ENCODE measurements at places on chromosomes 16 and 17. TPM values are rescaled to one million over a fixed set of nuclear protein-coding genes. Genes with fewer than 3 reads are reported as not detected.

DNA sequence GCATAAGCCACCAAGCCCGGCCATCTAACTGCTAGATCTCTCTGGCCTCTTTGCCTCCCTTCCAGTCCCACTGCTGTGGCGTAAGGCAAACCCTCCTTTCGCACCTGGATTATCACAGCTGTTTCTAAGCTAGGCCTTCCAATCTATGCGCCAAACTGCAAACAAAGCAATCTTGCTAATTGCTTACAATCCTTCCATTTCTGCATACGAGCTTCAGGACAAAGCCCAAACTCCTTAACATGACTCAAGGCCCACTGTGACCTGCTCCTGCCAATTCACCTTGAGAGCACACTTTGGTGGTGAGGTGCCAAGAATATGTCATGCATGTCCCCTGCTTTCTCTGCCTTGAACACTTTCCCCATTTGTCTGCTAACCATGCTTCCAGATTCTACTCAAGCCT is 6.0 kb upstream of the ARL5C start:
- no peaks in the 10 kb centered on the region for H3K36me3 ChIP-seq
- H3K27ac ChIP-seq, result no peak overlapping the region
- DNase-seq, result no peak
- H3K4me3 ChIP-seq, result no peak overlapping the region

DNA sequence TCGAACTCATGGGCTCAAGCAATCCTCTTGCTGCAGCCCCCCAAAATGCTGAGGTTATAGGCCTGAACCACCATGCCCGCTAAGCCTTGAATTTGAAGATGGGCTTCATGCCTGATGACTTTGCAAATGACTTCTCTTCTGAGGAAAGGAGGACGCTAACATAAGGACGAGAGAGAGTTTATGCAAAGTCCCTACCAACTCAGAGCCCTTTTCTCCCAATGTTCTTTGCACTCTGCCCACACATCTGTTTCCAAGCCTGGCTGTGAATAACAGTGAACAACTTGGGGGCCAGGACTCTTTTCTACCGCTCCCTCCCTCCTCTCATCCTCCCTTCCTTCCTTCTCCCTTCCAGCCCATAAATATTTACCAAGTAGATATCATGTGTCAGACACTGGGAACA is 8.5 kb upstream of the NPIPB2 start:
- no peaks in the 10 kb centered on the region for H3K36me3 ChIP-seq
- H3K27me3 ChIP-seq, result no peaks in the 10 kb centered on the region
- no peak overlapping the region for H3K4me3 ChIP-seq
- no peak for DNase-seq

- H3K4me1 ChIP-seq, result no peaks in the 10 kb centered on the region
- H3K4me3 ChIP-seq, result no peak overlapping the region
- H3K27ac ChIP-seq, result no peak overlapping the region
- peaks cover 18% of the 10 kb centered on the region for H3K27me3 ChIP-seq
Measured at GRCh38 chr16:49351096-49351487, 22.5 kb upstream of the C16orf78 start.

DNA sequence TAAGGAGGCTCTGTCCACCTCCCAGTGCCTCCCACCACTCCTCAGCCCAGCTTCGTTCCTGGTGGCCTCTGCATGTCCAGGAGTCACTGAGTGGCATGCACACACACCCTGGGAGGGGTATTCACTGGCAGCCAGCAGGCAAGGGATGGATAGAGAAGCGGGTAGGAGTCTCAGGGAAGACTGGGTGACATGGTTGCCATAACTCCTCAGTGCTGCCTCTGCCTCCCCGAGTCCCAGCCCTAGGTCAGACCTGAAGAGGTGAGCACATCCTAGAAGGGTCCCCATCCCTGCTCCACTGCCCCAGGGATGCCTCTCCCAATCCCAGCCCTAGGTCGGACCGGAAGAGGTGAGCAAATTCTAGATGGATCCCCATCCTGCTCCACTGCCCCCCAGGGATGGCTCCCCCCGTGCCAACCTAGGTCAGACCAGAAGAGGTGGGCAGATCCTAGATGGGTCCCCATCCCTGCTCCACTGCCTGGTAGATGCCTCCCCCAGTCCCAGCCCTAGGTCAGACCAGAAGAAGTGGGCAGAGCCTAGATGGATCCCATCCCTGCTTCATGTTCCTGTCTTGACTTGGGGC is 197.0 kb downstream of the IRF8 start:
- peaks cover 12% of the 10 kb centered on the region for H3K27me3 ChIP-seq
- H3K36me3 ChIP-seq, result no peaks in the 10 kb centered on the region
- H3K27ac ChIP-seq, result no peak overlapping the region
- no peak overlapping the region for H3K4me3 ChIP-seq

DNA sequence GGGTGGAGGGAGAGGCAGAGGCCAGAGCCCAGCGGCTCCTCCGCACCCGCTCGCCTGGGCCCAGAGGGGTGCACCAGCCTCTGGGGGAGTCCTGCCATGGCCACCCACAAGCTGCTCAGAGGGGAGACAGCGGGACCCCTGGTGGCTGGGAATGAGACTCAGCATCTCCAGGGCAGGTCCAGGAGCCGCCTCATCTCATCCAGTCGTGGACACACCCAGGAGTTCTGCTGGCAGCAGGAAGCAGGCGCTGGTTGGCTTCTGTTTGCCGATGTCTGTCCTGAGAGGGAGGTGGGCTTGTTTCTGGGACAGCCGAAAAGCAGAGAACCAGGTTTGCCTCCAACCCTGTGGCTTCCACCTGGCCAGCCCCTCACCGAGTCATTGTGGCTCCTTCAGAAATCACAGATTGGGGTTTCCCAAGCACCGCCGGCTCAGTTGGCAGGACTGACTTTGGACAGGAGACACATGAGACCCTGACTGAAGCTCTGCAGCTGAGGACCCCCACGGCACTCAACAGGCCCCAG is 49.6 kb upstream of the ENPP7 start:
- no peaks in the 10 kb centered on the region for H3K36me3 ChIP-seq
- H3K27ac ChIP-seq, result no peak overlapping the region
- no peak for DNase-seq
- H3K4me1 ChIP-seq, result no peaks in the 10 kb centered on the region
- H3K4me3 ChIP-seq, result no peak overlapping the region

DNA sequence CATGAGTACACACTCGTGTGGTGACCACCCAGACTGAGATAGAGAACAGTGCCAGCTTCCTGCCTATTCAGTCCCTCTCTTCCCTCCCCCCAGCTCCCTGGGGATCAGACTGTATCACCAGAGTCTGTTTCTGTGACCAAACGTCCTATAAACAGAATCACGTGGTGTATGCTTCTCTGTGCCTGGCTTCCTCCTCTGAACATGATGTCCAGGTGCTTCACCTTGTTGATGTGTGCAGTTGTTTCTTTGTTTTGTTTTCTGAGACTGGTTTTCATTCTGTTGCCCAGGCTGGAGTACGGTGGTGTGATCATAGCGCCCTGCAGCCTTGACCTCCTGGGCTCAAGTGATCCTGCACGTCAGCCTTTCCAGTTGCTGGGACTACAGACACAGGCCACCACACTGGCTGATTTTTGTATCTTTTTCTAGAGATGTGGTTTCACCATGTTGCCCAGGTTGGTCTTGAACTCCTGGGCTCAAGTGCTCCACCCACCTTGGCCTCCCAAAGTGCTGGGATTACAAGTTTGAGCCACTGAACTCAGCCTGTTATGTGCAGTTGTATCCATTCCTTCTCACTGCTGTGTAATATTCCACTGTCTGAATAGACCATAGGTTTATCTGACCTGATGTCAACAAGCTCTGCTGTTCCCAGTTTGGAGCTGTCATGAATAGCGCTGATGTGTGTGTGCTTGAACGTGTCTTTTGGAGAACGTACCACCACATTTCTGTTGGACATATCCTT is 28.9 kb upstream of the PRM1 start:
- no peak overlapping the region for H3K4me3 ChIP-seq
- H3K4me1 ChIP-seq, result peaks cover 6% of the 10 kb centered on the region
- DNase-seq, result no peak
- H3K36me3 ChIP-seq, result no peaks in the 10 kb centered on the region
- H3K27ac ChIP-seq, result no peak overlapping the region
- no peaks in the 10 kb centered on the region for H3K27me3 ChIP-seq

DNA sequence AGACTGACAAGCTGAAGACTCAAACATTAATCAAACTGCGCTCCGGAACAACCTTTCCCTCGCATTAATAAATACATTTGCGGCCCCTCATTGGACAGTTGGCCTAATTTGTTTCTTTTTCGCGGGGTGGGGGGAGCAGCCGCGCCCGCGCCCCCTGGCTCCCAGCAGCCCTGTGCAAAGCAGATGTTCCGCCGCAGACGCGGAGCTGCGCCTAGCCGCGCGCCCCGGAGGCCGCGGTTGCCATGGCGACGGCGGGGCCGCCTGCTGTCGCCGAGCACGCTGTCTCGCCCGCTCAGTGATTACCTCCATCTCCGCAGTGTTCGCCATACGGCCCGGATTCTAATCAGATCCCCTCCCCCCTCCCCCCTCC is 25.5 kb downstream of the COPZ2 start:
- peaks cover 6% of the 10 kb centered on the region for H3K4me1 ChIP-seq
- H3K4me3 ChIP-seq, result no peak overlapping the region
- DNase-seq, result peak; percentile 38

DNA sequence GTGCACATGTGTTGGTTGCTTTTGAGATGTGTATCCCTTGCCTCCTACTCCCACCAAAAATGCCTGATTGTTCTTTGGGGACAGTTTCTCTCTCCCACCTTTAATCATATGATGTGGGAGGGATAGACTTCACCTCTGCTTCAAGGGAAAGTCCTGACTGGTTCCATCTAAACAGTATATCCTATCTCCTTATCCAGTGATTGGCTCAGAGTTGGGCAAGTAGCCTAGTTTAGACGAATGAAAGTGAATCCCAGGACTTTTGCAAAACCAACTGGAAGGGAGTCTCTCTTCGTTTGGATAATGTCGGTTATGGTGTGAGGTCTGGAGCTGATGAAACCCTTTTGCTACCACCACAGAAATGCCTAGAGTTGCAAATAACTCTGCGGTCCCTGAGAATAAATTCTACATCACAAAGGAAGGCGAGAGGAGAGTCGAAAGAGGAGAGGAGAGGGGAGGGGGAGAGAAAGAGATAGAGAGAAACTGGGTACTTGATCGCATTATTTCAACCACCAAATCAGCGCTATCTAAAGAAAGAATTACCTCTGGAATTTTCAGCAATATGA is 77.1 kb upstream of the SALL1 start:
- H3K36me3 ChIP-seq, result no peaks in the 10 kb centered on the region
- H3K4me1 ChIP-seq, result no peaks in the 10 kb centered on the region
- no peak for DNase-seq

DNA sequence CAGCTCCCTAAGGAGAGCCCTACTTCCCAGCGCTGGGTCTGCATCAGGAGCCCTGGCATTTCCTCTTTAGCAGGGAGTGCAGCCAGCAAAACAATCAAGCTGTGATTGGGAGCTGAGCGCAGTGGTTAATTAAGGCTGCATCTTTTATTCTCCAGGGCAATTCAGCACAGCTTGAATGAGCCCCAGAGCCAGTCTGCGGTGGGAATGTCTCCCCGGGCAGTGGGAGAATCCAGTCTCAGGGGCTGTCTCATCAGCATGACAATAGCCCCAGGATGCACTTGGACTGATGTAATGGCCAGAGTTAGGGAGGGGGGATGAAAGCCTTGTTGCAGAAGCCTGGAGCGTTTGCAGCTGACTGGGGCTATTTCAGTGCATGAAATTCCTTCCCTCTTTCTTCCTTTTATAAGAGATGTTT is 292.6 kb upstream of the SOX9 start:
- no peak overlapping the region for H3K4me3 ChIP-seq
- no peak overlapping the region for H3K27ac ChIP-seq
- DNase-seq, result no peak
- no peaks in the 10 kb centered on the region for H3K36me3 ChIP-seq
- H3K4me1 ChIP-seq, result no peaks in the 10 kb centered on the region
- H3K27me3 ChIP-seq, result peaks cover 20% of the 10 kb centered on the region

- H3K27me3 ChIP-seq, result no peaks in the 10 kb centered on the region
- no peak overlapping the region for H3K4me3 ChIP-seq
- peaks cover 9% of the 10 kb centered on the region for H3K36me3 ChIP-seq
- H3K4me1 ChIP-seq, result no peaks in the 10 kb centered on the region
- no peak overlapping the region for H3K27ac ChIP-seq
Measured at GRCh38 chr16:946048-946395, 24.8 kb downstream of the LMF1 start.

DNA sequence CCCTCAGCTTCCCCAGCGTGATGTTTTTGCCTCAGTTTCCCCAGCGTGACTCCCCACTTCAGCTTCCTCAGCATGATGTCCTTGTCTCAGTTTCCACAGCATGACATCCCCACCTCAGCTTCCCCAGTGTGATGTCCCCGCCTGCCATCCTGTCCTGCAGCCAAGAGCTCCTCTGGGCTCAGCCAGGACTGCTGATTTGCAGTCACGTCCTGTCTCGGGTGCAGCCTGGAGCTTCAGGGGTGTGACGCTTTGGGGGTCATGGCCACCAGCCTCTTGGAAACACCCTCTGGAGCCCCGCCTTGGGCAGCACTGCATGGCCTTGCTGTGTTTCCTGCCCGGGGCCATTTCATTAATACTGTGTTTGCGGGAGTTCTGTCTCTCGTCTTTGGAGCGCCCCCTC is 16.5 kb upstream of the NUDT16L1 start:
- peaks cover 30% of the 10 kb centered on the region for H3K4me1 ChIP-seq
- peak overlapping the region; percentile 89 for H3K27ac ChIP-seq
- DNase-seq, result peak; percentile 96
- no peak overlapping the region for H3K4me3 ChIP-seq
- peaks cover 35% of the 10 kb centered on the region for H3K36me3 ChIP-seq

GRCh38 chr16:16143038-16143763 is 80.1 kb downstream of the ABCC6 start:
- DNase-seq, result no peak
- no peak overlapping the region for H3K4me3 ChIP-seq
- H3K27me3 ChIP-seq, result no peaks in the 10 kb centered on the region
- peaks cover 48% of the 10 kb centered on the region for H3K36me3 ChIP-seq
- no peak overlapping the region for H3K27ac ChIP-seq

DNA sequence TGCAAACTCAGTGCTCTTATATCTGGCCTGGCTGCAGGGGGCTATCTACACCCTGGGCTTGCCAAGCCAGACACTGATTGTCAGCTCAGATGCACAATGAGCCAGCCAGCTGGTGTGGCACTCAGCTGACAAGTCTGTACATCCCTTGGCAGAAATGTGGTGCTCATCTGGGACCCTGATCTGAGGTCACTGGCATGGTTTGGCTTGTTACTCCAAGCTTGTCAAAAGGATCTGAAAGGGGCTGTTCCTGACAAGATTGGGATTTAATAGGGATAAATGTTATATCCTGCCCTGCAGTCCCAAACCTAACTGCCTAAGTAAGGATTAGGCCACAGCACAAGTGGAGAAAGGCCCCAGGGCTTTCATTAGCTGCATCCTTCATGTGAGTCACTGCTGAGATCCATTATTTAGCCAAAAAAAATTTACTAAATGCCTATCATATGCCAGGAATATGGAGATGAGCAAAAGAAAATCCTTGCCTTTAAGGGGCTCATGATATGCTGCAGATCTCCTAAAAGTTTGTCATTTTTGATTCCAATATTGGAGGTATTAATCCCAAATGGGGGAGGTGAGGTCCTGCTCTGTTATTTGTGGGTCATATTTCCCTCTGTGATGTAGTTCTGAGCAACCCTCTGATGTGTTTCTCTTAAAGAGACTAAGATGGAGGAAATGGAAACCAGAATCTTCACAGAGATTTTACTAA is 6.3 kb downstream of the SLC6A2 start:
- H3K27me3 ChIP-seq, result peaks cover 6% of the 10 kb centered on the region
- no peak overlapping the region for H3K4me3 ChIP-seq
- no peak for DNase-seq
- no peak overlapping the region for H3K27ac ChIP-seq

- no peak overlapping the region for H3K4me3 ChIP-seq
- H3K36me3 ChIP-seq, result no peaks in the 10 kb centered on the region
- H3K27ac ChIP-seq, result no peak overlapping the region
- DNase-seq, result no peak
- H3K27me3 ChIP-seq, result no peaks in the 10 kb centered on the region
Measured at GRCh38 chr17:15366026-15366425, 24.6 kb upstream of the TEKT3 start.

Gene SHISA6
- total RNA-seq, result 0.60 TPM

Gene SHBG
- total RNA-seq, result 2.9 TPM

Gene PIPOX
- 0.47 TPM for total RNA-seq

Gene CIITA
- total RNA-seq, result 22.5 TPM

Gene ZNF18
- total RNA-seq, result 3.4 TPM
